ENCODE measurements at places on chromosomes 16 and 17. TPM values are rescaled to one million over a fixed set of nuclear protein-coding genes. Genes with fewer than 3 reads are reported as not detected.

- peaks cover 10% of the 10 kb centered on the region for H3K4me1 ChIP-seq
- H3K27me3 ChIP-seq: peaks cover 76% of the 10 kb centered on the region
These were observed 5.6 kb upstream of the TBX2 start for GRCh38 chr17:61393904-61394629.

DNA sequence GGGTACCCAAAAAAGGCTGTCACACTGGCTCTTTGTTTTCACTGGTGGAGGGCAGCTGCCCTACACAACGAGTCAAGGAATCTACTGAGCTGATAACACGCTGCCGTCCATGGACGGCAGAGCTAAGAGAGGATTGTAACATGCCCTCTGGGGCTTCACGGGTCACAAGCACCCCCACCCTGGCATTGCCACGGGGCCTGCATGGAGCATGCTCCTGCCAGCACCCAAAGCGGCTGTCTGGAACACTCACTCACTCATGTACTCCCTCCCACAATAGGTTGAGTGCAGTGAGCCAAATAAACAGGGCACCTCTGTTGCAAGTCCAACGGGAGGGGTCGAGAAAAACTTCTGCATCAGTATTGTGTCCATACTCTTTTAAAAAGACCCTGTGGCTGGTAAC is 181.6 kb downstream of the MAP2K6 start:
- no peaks in the 10 kb centered on the region for H3K36me3 ChIP-seq
- no peaks in the 10 kb centered on the region for H3K4me1 ChIP-seq
- no peak overlapping the region for H3K27ac ChIP-seq
- no peak overlapping the region for H3K4me3 ChIP-seq

DNA sequence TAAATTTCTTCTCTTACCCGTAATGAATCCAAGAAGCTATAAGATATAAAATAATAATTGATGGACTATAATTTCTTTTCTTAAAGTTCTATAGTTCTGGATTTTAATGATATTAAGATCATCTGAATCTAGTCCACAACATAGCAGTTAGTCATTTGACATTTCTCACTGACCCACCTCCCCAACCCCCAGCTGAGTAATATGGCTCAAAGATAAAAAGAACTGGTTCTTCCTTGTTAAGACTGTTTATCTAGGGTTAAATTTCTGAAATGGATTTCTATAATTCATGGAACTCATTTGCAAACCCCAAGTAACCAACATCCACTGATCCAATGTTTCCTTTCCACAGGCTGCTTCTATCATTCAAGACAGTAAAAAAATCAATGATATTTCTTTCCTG is 133.9 kb upstream of the SOX9 start:
- H3K27ac ChIP-seq: no peak overlapping the region
- H3K4me1 ChIP-seq: no peaks in the 10 kb centered on the region

GRCh38 chr17:79926142-79926604 is 86.9 kb upstream of the CBX4 start:
- peaks cover 77% of the 10 kb centered on the region for H3K27me3 ChIP-seq
- H3K4me1 ChIP-seq: peaks cover 54% of the 10 kb centered on the region
- H3K36me3 ChIP-seq: no peaks in the 10 kb centered on the region
- no peak overlapping the region for H3K27ac ChIP-seq
- DNase-seq: no peak
- H3K4me3 ChIP-seq: no peak overlapping the region

DNA sequence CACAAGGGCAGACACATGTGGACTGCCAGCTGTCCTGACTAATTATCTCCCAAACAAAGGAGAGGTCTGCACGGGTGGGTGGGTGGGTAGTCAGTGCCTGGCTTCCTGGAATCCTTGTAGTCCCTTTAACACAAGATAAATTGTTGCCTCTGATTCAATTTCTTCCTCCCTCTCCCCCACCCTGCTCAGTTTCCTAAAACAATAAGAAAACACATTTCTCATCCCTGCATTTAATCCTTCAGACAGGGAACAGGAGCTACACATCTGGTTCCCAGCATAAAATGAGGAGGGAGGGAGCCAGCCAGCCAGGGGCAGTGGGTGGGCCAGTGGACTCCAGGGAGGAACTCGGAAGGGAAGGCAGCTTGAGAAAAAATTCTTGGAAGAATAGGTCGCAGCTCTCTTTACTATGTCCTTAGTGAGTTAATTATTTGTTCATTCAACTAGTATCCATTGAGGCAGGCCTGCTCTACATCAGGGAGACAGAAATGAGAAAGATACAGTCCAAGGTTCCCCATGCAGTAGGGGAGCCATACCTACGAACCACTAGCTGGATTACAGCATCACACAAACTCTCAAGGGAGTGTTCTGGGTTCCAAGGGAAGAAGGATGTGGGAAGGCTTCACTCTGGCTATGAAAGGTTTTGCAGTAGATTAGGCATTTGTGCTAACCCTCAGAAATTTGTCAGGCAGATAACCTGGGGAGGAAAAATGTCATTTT is 58.3 kb downstream of the CCT6B start:
- H3K4me3 ChIP-seq: no peak overlapping the region
- DNase-seq: no peak
- H3K27me3 ChIP-seq: peaks cover 2% of the 10 kb centered on the region
- no peaks in the 10 kb centered on the region for H3K36me3 ChIP-seq

GRCh38 chr16:12252616-12253015 is 276.1 kb downstream of the SNX29 start:
- DNase-seq: no peak
- H3K27ac ChIP-seq: no peak overlapping the region
- no peak overlapping the region for H3K4me3 ChIP-seq
- no peaks in the 10 kb centered on the region for H3K4me1 ChIP-seq

GRCh38 chr16:65875381-65876055 is 491.0 kb upstream of the CDH5 start:
- H3K27me3 ChIP-seq: no peaks in the 10 kb centered on the region
- no peaks in the 10 kb centered on the region for H3K4me1 ChIP-seq
- no peak for DNase-seq
- no peak overlapping the region for H3K4me3 ChIP-seq
- no peaks in the 10 kb centered on the region for H3K36me3 ChIP-seq

DNA sequence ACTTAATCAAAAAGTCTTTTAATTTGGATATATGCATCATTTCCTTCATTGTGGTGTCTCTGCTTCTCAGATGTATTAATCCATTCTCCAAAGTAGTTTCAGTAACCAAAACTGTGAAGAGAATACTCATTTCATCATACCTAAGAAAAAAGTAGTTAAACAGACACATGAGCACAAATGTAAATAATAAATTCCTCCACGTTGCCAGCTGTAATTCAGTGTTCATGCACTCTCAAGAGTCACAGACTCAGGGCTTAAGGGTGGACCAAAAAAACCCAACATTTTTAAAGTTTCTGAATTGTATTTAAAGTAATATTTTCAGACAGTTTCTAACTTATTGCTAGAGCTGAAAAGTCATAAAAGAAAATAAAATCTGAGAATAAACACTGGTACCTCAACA is 19.0 kb downstream of the POLG2 start:
- peaks cover 35% of the 10 kb centered on the region for H3K36me3 ChIP-seq
- H3K27me3 ChIP-seq: no peaks in the 10 kb centered on the region
- no peak overlapping the region for H3K27ac ChIP-seq

GRCh38 chr16:2663553-2664546 is 18.5 kb upstream of the KCTD5 start:
- DNase-seq: no peak
- no peak overlapping the region for H3K4me3 ChIP-seq
- no peaks in the 10 kb centered on the region for H3K27me3 ChIP-seq
- H3K36me3 ChIP-seq: peaks cover 7% of the 10 kb centered on the region
- H3K27ac ChIP-seq: peak overlapping the region; percentile 50

- H3K27ac ChIP-seq: no peak overlapping the region
- peaks cover 16% of the 10 kb centered on the region for H3K36me3 ChIP-seq
- H3K27me3 ChIP-seq: no peaks in the 10 kb centered on the region
- no peak overlapping the region for H3K4me3 ChIP-seq
- DNase-seq: no peak
These were observed 30.1 kb downstream of the HIC1 start for GRCh38 chr17:2084766-2085647.

DNA sequence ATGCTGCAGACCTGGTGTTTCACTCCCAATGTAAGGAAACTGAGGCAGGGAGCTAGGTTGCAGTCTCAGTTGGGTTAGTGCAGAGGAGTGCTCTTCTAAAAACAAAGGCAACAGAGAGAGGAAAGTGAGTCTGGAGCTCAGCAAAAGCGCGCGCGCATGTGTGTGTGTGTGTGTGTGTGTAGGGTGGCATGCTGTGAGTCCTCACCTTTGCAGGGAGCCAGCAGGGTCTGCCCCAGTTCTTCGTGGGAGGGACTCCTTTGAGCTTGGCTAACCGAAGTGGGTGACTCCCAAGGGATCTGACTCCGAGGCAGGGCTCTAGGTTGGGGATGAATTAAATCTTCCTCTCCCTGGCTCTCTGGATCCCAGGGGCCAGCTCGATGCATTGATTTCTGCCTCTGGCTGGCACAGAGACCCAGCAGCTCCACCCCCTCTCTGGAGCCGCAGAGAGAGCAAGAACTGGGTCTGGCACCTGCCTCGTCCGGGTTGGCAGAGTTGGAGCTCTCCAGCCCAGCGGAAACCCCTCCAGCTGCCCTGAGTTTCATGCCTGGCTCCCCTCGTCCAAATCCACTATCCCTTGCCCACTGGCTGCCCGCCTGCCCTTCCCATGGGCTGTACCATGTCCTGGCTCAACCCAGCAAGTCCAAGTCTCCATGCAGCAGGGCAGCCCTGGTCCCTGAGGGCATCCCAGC is 1.3 kb upstream of the BTBD17 start:
- H3K27me3 ChIP-seq: no peaks in the 10 kb centered on the region
- no peak for DNase-seq
- H3K4me1 ChIP-seq: peaks cover 4% of the 10 kb centered on the region
- no peak overlapping the region for H3K27ac ChIP-seq

GRCh38 chr17:66956941-66957340 is 7.6 kb upstream of the CACNG4 start:
- H3K27me3 ChIP-seq: no peaks in the 10 kb centered on the region
- H3K27ac ChIP-seq: no peak overlapping the region
- H3K36me3 ChIP-seq: no peaks in the 10 kb centered on the region
- no peak for DNase-seq

DNA sequence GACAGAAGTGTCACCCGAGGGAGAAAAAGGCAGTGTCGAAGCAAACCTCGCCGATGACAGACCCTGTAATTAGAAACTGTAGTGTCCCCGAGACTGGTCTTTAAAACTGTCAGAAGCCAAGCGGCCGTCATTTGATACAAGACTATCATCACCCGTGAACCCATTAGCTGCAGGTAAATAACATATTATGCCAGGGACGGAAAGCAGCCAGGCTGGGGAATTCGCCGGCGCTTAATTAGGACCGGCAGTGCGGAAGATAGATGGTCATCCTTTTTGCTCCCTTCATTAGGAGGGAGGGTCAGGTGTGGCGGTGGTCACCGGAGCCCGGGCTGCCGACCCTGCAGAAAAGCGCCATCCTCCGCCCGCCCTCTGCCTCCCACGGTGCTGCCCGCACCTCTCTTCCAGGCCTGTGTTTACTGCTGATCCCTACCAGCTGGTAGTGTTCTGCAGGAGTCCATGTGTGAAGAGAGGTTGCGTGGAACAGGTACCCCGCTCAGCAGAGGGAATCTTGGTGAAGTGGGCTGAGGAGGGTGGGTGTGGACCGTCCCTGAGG is 109.4 kb upstream of the GSE1 start:
- no peak overlapping the region for H3K27ac ChIP-seq
- no peaks in the 10 kb centered on the region for H3K4me1 ChIP-seq
- H3K4me3 ChIP-seq: no peak overlapping the region

GRCh38 chr17:80968602-80969029 is 23.0 kb upstream of the CHMP6 start:
- H3K4me1 ChIP-seq: peaks cover 27% of the 10 kb centered on the region
- H3K4me3 ChIP-seq: no peak overlapping the region
- peaks cover 18% of the 10 kb centered on the region for H3K36me3 ChIP-seq
- H3K27ac ChIP-seq: no peak overlapping the region

- H3K27ac ChIP-seq: no peak overlapping the region
- H3K36me3 ChIP-seq: no peaks in the 10 kb centered on the region
- no peak for DNase-seq
These were observed 57.2 kb upstream of the MED9 start for GRCh38 chr17:17419631-17420030.

Gene CX3CL1
- total RNA-seq: 0.13 TPM

Gene KRTAP2-2
- not detected for total RNA-seq

Gene PPP1R27
- total RNA-seq: not detected

Gene AGRP
- total RNA-seq: not detected

Gene CSH2
- total RNA-seq: not detected

Gene UMOD
- total RNA-seq: not detected

Gene SLC22A31
- total RNA-seq: 2.7 TPM

Gene IRX3
- 0.19 TPM for total RNA-seq

Gene TP53TG3F
- not detected for total RNA-seq

Gene KRT27
- not detected for total RNA-seq
